ENCODE measurements at places on chromosomes 13 and 19.
A peak's percentile ranks its signal among the peaks of the same experiment; 100 is the strongest.

- no peak for DNase-seq
Measured at GRCh38 chr19:45496349-45496953, 396 bp downstream of the RTN2 start.

DNA sequence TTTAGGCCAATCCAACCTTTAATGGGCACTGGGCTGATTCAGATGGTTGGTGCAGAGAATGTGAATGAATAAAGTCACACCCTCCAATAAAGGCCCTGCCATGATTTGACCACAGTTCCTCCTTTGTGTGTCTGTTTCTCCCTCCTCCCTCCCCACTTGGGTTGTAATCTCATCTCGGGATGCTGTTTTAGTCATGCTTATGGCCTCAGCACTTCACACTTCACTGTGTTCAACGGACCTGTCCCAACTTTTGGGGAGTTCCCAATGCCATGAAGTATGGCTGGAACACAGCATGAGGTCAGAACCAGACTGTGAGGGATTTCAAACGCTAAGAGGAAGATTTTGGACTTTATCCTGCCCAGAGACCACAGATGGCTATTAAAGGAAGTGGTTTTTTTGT, 5.6 kb upstream of the RAB8A start:
- DNase-seq, result no peak

DNA sequence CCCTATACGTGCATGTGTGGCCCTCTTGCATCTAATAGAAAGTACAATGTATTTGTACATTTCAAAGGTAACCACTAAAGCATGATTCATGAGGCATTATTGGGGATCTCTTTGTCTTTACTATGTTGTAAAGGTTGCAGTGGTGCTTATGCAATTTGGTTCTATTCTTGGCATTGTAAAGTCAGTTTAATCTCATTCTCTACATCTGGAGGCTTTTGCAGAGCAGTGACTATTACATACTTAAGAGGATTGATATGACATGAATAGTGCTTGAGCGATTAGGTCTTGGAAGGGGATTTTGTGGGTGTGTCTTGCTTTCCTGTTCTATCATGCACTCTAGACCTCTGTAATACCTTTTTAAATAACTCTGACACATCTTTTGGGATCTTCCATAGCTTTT, 610.0 kb downstream of the EFNB2 start:
- no peak for DNase-seq

DNA sequence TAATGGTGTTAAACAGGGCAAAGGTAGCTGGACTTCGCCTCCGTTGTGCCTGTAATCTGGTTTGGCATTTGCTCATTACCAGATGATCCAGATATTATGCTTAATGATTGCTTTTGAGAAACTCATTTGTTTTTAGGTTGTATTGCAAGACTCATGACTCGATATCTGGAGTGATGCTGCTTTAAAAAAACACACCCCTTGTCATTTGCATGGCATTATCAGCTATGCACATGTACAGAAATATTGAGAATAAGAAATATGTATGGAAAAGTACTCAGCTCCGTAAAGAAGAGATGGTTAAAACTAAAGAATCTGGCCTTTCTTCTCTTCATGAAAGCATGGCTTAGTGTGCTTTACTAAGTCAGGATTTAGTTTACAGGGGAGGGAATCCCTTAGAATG, 95.0 kb downstream of the ARHGEF7 start:
- DNase-seq, result no peak

- DNase-seq, result no peak
Measured at GRCh38 chr13:70363991-70364390, 255.7 kb upstream of the KLHL1 start.

DNA sequence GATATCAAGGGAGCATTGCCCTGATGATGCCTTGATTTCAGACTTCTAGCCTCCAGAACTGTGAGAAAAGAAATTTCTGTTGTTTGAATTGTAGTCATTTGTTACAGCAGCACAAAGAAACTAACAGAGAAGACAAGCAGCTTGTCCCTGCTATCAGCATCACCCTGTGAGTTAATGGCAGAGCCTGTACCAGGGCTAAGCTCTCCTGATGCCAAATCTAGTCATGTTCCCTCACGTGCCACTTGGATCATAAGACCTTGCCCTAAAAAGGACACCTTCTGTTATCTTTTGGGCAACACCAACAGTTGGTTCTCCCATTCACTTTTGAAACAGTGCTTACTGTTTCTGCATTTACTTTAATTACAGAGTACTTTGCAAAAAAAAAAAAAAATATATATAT, 14.8 kb downstream of the RCBTB2 start:
- no peak for DNase-seq

- DNase-seq, result no peak
Measured at GRCh38 chr19:46985542-46986415, 33.9 kb upstream of the NPAS1 start.

GRCh38 chr19:45097776-45098520, 5.0 kb downstream of the PPP1R37 start:
- DNase-seq, result peak; percentile 84

GRCh38 chr19:46036744-46037128, 4.1 kb downstream of the IGFL4 start:
- DNase-seq, result no peak

GRCh38 chr13:30831515-30831914, 74.6 kb upstream of the MEDAG start:
- DNase-seq, result no peak

- no peak for DNase-seq
Measured at GRCh38 chr13:113417836-113418721, 35.2 kb downstream of the ADPRHL1 start.

GRCh38 chr13:46683676-46684260, 113.2 kb downstream of the ESD start:
- DNase-seq, result no peak

GRCh38 chr13:98765996-98766519, 13.6 kb upstream of the SLC15A1 start:
- no peak for DNase-seq

- no peak for DNase-seq
Measured at GRCh38 chr13:50464349-50465251, 378.9 kb downstream of the DLEU7 start.

- no peak for DNase-seq
Measured at GRCh38 chr19:49422407-49423070, 702 bp downstream of the PTH2 start.

- DNase-seq, result no peak
Measured at GRCh38 chr19:37977992-37978391, 71.0 kb downstream of the SIPA1L3 start.

DNA sequence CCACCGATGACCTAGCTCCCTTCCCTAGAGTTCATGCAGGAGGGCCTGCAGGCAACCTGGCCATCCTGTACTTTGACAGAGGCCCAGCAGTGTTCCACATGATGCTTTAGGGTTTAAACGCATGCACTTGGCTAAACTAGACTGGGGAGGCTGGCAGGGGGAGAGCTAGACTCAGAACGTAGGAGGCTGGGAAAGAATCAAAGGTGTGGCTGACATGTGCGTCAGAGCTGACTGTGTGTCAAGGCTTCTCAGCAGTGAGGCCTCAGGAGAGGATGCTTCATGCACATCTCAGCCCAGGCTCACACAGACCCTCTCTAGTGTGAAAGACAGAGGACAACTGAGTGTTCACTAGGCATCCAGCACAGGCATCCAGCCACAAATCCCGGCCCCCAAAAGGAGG, 28.7 kb downstream of the DNMT1 start:
- no peak for DNase-seq

DNA sequence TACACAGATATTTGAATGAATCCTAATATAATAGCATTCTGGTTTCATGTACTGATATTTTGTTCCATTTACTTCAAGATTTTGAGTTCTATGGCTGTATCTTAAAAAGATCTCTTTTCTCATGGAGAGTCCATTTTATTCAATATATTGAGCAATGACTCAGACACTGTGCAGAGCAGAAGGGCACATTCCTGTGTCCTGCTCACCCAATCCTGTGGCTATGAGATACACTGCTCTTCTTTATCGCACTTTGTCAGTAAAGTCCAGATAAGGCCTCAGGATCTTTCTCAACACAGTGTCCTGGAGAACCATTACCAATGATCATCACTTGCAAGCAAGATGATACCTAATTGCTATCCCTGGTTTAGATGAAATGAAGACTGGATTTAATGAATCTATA, 155.0 kb downstream of the CYSLTR2 start:
- no peak for DNase-seq

DNA sequence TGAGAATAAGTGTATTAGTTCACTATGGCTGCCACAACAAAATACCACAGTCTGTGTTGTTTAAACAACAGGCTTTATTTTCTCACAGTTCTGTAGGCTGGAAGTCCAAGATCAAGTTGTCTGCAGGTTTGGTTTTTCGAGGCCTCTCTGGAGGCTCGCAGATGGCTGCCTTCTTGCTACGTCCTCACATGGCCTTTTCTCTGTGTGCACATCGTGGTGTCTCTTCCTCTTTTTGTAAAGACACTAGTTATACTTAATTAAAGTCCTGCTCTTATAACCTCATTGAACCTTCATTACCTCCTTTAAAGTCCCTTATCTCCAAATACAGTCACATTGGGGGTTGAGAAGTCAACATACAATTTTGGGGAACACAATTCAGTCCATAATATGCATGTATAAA, 10.6 kb downstream of the CSNK1A1L start:
- no peak for DNase-seq

- DNase-seq, result no peak
Measured at GRCh38 chr19:38033658-38034491, 126.9 kb downstream of the SIPA1L3 start.

DNA sequence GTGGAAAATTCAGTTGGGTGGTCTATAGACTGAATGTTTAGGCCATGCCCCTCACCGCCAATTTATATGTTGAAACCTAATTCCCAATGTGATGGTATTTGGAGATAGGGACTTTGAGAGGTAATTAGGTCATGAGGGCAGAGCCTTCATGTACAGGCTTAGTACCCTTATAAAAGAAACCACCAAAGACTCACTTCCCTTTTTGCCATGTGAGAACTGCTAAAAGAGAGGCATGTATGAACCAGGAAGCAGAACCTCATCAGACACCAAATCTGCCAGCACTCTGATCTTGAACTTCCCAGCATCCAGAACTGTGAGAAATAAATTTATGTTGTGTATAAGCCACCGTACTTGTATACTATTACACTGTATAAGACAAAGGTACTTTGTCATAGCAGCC, 40.6 kb downstream of the UQCRFS1 start:
- DNase-seq, result no peak

- DNase-seq, result no peak
Measured at GRCh38 chr13:98143601-98144026, 720 bp downstream of the FARP1 start.

GRCh38 chr19:6108721-6109633, 1.3 kb downstream of the RFX2 start:
- DNase-seq, result no peak

GRCh38 chr19:14686411-14686810, 3.4 kb upstream of the ZNF333 start:
- DNase-seq, result no peak

GRCh38 chr19:33301144-33301899, 1.0 kb downstream of the CEBPA start:
- no peak for DNase-seq

- no peak for DNase-seq
Measured at GRCh38 chr19:10919352-10920287, 8.8 kb downstream of the YIPF2 start.

GRCh38 chr13:92775658-92776057, 450.9 kb upstream of the GPC6 start:
- DNase-seq, result no peak

GRCh38 chr13:29830000-29830399, 20.4 kb downstream of the UBL3 start:
- DNase-seq, result no peak
